Endodermal cell (in vitro differentiated cells): ENCODE measurements at places on chromosomes 6 and 20. TPM values are rescaled to one million over a fixed set of nuclear protein-coding genes. Genes with fewer than 3 reads are reported as not detected.
A peak's percentile ranks its signal among the peaks of the same experiment; 100 is the strongest.

- DNase-seq, result no peak
Observed at GRCh38 chr6:129568015-129568414, 142.0 kb downstream of the ARHGAP18 start.

GRCh38 chr20:3084986-3085360 lies 449 bp upstream of the AVP start:
- no peak for DNase-seq

- no peak for DNase-seq
Observed at GRCh38 chr6:136086686-136087085, 163.4 kb downstream of the MTFR2 start.

GRCh38 chr20:7980332-7981046 lies 39.1 kb downstream of the TMX4 start:
- peak; percentile 53 for DNase-seq

The DNAH8 gene
- not detected in 3 replicates for total RNA-seq

- peak; percentile 22 for DNase-seq
Observed at GRCh38 chr6:107813555-107814194, 10.4 kb downstream of the SCML4 start.

The IMPG1 gene
- not detected in 2 replicates for total RNA-seq

DNA sequence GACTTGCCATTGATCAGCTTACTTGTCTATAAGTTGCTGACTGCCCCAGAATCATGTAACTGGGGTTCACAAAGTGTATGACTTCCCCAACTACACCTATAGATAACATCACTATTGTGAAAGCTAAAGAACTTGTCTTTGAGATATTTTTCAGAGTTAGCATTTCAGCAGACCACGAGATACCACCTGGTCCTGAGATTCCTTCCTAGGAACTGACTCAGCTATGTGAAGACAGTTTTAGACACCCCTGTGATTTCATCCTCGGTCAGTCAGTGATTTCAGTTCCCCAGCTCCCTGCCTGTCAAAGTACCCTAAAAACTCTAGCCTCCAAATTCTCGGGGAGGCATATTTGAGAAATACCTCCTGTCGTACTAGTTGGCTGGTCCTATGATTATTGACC lies 62.4 kb downstream of the TXNDC5 start:
- DNase-seq, result no peak

DNA sequence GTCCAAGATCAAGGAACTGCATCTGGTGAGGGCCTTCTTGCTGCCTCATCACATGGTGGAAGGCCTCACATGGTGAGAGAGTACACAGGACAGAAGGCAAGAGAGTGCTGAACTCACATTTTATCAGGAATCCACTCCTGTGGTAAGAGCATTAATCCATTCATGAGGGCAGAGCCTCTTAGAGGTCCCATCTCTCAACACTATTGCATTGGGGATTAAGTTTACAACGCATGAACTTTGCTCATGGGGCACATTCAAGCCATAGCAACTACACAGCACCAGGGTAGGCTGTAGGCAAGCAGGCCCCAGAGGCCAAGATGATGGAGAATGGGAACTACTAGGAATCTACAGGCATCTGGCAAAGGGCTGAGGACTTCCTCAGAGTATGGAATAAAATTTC lies 10.0 kb upstream of the TGIF2 start:
- no peak for DNase-seq

The BEND6 gene
- total RNA-seq, result 0.57 and 0.86 TPM in 2 replicates

The RAET1L gene
- total RNA-seq, result not detected in 2 replicates

DNA sequence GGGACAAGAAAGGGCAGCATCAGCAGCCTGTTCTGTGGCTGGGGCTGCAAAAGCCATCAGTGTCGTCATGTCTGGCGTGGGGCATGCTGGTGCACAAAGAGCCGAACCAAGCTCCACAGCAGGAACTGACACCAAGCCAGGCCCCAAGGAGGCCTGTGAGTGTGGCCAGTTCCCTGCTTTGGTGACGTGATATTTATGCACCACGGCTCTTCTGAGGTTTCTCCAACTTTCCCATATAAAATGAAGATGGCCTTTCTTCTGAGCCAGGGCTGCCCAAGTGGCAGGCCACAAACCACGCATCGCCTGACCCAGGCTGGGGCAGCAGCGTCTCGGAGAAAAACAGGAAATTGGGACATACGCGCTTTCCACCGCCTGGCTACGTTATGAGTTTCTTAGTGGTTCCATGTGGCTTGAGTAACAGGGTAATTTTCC lies 109.9 kb downstream of the RIN2 start:
- DNase-seq, result no peak

- DNase-seq, result no peak
Observed at GRCh38 chr6:14450133-14450504, 332.5 kb downstream of the CD83 start.

The PXMP4 gene
- total RNA-seq, result 0.92 to 1.5 TPM (median 1.5 TPM) in 3 replicates

DNA sequence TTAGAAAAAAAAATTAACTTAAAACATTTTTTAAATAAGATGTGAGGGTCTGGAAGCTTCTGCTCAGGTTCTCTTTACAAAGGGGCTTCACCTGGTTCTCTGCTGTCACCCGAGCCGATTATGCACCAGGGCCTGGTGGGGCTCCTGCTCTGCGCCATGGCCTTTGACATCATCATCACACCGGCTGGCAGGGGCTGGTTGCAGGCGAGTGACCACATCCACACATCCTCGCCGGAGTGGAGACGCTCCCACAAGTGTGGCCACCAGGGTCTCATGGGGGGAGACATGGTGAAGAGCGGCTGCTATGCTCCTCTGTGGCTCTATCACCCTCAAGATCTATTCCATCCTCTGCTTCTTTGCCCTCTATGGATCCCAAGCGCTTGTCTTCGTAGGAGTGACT lies 31.9 kb downstream of the MYLIP start:
- DNase-seq, result no peak

The SLC4A11 gene
- 0.87 to 4.5 TPM (median 3.8 TPM) in 3 replicates for total RNA-seq

The ADGB gene
- total RNA-seq, result 0.95 to 1.3 TPM (median 1.2 TPM) in 3 replicates

GRCh38 chr6:150079604-150080003 lies 10.7 kb upstream of the ULBP3 start:
- DNase-seq, result peak; percentile 70

The TUBB2B gene
- 253 and 276 TPM in 2 replicates for total RNA-seq

DNA sequence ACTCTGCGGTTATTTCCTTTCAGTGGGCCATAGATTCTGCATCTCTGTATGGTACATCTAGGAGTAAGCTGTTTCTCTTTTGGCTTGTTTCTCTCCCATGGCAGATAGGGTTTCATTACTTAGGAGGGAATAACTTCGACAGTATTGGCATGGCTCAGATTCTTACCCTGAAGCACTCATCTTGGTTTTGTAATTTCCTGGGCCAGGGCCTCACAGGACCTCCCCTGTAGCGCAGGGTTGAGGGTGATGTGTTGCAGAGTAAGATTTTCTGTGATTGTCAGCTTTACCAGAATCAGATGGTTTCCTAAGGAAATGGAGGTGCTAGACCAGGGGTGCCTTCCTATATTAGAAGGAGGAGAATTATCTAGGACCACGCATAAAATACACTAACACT lies 78.3 kb downstream of the STXBP5 start:
- no peak for DNase-seq

- DNase-seq, result peak; percentile 77
Observed at GRCh38 chr6:75563032-75563431, 38.6 kb upstream of the SENP6 start.

DNA sequence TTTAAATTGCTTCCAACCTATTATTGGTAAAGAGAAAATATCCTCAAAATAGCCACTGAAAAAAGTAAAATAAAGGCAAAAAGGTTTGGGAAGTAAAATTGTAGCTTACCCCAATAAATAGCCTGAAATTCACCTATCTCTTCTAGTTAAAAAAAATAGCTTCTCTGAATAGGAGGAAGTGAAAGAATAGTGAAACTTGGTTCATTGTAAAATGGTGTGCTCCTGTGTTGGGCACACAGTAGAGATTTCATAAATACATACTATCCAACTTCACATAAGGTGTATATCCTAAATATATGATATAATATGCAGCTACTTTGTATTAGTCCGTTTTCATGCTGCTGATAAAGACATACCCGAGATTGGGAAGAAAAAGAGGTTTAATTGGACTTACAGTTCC lies 45.3 kb downstream of the CDK19 start:
- no peak for DNase-seq

DNA sequence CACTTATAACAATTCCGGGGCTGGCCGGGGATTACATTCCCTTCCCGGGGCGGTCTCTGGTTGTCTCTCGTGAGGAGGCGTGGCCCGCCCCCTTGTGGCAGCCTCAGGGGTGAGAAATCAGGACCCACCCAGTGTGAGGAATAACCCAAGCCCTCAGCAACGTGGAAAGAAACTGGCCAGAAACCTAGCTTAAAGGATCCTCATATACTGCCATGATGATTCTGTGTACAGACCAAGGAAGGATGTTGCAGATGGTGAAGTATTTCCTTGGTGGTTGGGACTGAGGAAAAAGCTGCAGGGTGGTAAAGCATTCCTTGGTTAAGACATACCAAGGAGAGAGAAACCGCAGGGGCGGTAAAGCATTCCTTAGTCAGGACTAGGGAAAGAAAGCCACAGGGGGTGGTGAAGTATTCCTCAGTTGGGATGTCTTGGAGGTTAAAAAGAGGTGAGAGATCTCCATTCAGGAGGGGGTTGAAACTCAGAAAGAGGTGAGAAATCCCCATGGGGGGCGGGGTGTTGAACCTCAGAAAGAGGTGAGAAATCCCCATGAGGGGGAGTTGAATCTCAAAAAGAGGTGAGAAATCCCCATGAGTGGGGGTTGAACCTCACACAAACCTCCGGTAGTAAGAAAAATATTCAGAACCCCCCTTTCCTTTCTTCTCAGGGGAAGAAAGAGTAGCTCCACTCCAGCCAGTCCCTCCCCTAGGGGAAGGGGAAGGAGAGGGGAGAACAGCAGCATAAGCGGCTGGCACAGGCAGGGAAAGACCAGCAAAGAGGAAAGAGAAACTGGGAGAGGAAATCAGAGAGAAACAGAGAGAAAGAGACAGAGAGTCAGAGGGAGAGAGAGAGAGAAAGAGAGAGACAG lies 238.1 kb downstream of the RNGTT start:
- peak; percentile 93 for DNase-seq

The OR2J3 gene
- total RNA-seq, result not detected in 2 replicates

The CALHM4 gene
- total RNA-seq, result not detected in 3 replicates

GRCh38 chr6:133837801-133838349 lies 51.0 kb upstream of the TCF21 start:
- DNase-seq, result peak; percentile 96

- no peak for DNase-seq
Observed at GRCh38 chr6:387293-387741, 4.2 kb upstream of the IRF4 start.

DNA sequence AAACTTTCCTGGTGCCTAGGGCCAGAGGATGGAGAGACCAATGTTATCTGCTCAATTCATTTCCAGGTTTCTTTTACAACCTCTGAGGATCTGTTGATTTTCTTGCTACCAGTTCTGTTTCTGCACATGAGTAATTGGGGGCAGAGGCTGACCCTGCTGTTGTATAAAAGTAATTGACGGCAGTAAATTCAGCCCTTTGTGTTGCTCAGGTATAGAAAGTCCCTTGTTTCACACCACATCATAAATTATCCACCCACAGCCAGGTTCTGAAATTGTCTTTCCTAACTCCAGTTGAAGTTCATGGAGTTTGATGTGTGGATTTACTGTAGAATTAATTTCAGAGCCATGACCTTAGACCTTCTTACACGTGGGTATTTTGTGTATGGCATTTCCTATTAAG lies 107.4 kb upstream of the GRIK2 start:
- DNase-seq, result no peak

DNA sequence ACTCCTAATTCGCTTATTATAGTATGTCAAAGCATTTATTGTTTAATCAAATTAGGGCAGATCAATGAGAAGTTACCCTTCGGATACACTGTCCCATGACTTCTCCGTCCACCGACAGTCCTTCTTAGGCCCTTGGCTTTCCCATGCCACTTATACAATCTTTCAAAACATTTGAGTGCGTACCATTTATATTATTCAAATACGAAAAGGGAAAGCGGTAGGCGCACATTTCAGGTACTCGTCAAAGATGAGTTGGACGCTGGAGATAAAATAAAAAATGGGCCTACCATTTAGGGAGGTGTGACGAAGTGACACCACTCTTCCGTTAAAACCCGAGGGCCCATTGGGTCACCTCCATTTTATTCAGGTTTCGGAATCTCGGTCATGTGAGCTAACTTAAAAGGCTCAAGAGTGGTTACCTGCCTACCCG lies 542 bp upstream of the AFG1L start:
- no peak for DNase-seq

- peak; percentile 72 for DNase-seq
Observed at GRCh38 chr6:28589957-28590349, 64.3 kb downstream of the GPX5 start.

DNA sequence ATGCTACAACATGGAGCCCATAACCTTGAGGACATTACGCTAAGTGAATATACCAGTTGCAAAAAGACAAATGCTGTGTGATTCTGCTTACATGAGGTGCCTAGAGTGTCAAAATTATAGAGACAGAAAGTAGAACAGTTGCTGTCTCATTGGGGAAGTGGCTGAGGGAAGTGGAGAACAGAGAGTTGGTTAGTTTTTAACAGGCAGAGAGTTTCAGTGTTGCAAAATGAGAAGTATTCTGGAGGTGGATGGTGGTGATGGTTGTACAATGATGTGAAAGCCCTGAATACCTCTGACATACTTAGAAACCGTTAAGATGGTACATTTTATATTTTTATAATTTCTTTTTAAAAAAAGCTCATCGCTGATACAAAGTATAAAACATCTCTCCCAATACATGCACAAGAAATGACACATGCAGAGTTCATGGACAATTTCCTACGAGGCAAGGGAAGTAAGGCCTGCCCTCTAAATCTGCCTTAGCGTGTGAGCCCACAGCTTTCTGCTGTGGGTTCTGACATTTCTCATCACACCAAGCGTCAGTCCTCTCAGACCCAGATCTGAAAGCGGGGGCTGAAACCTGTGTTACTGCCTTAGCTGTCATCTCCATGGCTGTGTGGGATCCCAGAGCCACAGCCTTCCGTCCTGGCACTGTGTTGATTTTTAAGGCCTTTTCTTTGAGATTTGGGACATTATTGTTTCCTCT lies 126.0 kb downstream of the RNASET2 start:
- no peak for DNase-seq

DNA sequence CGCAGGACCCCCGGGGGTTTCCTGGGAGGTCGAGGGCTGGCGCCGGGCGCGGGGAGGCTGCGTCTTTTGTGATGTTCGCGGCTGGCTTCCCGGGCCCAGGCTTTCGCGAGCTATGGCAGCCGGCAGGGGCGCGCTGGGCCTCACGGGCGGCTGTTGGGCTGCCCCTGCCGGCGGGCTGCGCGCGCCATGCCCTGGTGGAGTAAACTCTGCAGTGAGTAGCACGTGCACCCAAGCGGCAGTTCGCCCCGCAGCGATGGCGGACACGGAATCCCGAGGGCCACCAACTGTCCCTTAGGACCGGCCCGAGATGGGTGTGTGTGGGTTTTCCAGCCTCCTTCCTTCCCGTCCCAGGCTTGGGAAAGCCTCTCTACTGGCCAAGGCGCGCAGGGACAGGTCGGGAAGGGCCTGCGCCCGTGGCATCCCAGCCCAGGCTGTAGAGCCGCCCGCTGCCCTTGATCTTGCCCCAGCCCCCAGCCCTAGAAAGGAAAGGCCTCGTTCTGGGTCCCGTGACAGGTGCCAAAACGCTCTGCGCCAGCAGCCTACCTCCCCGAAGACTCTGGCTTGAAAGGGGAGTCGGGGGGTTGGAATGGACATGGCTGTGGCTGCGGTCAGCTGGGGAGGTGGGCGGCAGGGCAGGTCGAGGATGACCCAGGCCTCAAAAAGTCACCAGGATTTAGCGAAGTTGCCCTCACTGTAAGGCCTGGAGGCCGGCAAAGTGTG lies 49.7 kb downstream of the ZBTB2 start:
- no peak for DNase-seq

GRCh38 chr6:114052141-114052540 lies 81.2 kb upstream of the HDAC2 start:
- no peak for DNase-seq

GRCh38 chr20:50050214-50050613 lies 62.7 kb downstream of the UBE2V1 start:
- DNase-seq, result no peak

- no peak for DNase-seq
Observed at GRCh38 chr6:78397499-78397898, 469.9 kb upstream of the IRAK1BP1 start.

The ITPA gene
- 32.5 to 55.2 TPM (median 50.8 TPM) in 3 replicates for total RNA-seq
